ENCODE measurements at places on chromosomes 12 and 14.

GRCh38 chr12:78442454-78442801 lies 422.1 kb upstream of the SYT1 start:
- DNase-seq = no peak

GRCh38 chr14:32339188-32339587 lies 10.1 kb downstream of the AKAP6 start:
- no peak for DNase-seq

GRCh38 chr12:66092559-66093269 lies 37.8 kb downstream of the LLPH start:
- DNase-seq = no peak

GRCh38 chr14:73325630-73326299 lies 88.5 kb downstream of the PAPLN start:
- no peak for DNase-seq

- no peak for DNase-seq
Measured at GRCh38 chr14:52266782-52267181, 716 bp upstream of the PTGDR start.

- no peak for DNase-seq
Measured at GRCh38 chr14:104957146-104958113, 20.7 kb downstream of the AHNAK2 start.

- DNase-seq = no peak
Measured at GRCh38 chr12:110059651-110060000, 11.3 kb upstream of the C12orf76 start.
